ENCODE measurements at places on chromosomes 7 and 10.
A peak's percentile ranks its signal among the peaks of the same experiment; 100 is the strongest.

DNA sequence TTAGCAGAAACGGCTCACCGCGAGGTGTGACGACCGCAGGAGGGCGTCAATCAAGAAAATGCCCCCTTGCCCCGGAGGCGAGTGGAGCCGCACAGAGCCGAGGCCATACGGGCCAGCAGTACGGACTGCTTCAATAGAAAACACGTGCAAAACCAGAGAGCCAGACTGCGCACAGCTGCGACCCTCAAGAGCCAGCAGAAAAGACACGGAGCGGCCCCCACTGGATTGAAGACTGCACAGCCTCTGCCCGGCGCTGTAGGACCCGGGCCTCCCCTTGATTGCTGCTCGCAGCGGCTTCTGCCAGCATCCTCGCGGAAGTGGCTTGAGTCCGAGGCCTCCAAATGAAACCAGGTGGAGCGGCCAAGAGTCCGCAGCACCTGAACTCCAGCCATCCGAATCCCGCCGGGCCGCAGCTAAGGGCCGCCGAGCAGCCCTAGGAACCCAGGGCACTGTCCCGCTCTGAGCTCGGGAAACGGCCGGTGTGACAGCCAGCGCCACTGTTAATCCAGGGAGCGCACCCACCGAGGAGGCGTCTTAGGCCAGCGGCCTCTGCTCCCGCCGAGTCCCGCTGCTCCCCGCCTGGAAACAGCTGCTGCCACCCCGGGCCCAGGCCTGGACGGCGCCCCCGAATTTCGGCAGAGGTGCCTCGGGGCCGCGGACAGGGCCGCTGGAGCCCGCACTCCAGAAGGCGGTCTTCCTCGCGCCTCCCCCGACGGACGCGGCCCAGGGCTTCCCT lies 660 bp upstream of the HHEX start:
- DNase-seq = peak; percentile 73

- DNase-seq = no peak
These were observed 59.6 kb upstream of the GNA12 start for GRCh38 chr7:2903682-2904162.

- no peak for DNase-seq
These were observed 8.3 kb downstream of the HOXA4 start for GRCh38 chr7:27122077-27122910.

DNA sequence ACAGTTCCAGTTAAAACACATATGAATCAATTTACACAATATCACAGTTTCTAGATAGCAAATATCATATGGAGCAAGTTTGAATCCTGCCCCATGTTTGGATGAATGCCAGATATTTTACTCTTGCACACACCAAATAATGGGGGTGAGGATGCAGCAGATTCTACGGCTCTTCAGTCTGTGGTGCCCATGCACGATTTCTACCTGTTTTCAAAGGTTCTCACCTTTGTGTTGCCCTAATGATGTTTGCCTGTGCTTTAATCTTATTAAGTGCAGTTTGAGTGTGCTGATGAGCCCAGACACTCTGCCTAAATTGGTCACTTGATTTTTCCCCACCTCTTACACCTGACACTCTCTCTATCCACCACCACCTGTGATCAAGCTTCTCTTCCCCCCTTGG lies 119.6 kb downstream of the NPY start:
- no peak for DNase-seq

DNA sequence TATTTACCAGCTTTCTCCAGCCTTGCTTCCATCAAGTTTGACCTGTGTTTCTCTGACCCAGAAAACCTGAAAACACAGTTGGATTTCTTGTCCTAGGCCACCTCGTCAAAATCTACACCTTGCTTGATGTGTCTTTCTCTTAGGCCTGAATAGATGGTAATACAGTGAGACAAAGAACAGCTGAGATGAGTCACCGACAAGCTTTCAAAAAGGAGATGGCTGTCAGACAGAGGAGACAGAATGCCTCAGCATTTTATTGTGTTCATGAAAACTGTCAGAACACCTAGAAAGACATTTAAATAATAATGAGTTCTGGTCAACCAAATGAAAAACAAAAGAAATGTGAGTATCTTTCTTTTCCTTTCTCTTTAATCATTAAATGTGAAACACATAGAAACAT lies 119.7 kb upstream of the SORCS1 start:
- no peak for DNase-seq

DNA sequence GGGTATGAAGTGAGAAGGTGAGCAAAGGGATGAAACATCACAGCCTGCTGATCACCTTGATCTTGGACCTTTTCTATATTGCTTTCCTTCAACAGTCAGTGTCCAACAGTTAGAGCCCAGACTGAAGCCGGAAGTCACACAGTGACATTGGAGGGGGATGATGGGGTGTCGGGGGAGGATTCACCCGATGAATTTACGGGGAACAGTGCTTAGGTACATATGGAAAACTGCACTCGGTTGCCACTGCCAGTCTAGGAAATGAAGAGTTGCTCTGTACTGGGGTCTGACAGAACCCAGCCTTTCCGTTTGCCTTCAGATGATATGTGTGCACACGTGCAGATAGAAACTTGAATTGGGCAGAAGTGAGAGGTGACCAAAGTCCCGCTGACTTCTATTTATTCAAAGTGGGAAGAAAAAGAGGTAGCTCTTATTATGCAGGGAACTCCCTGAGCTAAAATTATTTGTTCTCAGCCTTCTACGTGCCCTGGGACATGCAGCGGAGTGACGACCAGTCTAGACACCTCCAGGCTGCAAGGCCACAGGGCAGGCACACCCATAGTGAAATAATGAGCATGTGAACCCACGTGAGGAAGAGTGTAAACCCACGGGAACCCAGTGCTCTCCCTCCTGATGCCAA lies 107.2 kb upstream of the INHBA start:
- DNase-seq = no peak

DNA sequence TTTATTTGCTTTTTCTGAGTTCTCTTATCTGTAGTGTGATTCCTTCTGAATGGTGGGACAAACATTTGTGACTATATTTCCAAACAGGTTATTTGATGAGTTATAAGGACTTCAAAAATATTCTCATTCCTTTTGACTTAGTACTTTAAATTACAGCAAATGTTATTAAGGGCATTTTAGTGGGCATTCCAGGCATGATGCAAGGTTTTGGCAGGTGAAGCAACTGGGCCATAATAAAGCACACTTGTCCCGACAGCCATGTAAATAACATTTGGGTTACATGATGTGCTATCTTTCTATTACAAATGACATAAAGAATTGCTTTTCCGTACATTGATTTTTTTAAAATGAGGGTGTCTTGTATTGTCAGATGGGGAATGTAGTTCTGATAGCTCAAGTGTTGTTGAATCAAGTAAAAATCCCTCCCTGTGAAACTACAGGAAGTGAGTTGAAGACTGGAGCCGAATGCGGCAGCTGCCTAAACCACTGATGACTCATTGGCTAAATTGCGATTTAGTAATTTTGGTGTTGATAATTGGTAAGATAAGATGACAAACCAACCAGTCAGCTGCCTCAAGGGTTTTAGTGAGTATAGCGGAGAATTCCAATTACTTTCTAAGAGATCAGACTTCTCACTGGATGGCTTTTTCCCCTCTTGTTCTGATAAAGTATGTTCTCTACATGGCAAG lies 231.3 kb upstream of the NPY start:
- no peak for DNase-seq

- DNase-seq = no peak
These were observed 130.0 kb downstream of the FAM53B start for GRCh38 chr10:124614003-124614659.

GRCh38 chr10:133391761-133392518 lies 2.0 kb upstream of the MTG1 start:
- no peak for DNase-seq

DNA sequence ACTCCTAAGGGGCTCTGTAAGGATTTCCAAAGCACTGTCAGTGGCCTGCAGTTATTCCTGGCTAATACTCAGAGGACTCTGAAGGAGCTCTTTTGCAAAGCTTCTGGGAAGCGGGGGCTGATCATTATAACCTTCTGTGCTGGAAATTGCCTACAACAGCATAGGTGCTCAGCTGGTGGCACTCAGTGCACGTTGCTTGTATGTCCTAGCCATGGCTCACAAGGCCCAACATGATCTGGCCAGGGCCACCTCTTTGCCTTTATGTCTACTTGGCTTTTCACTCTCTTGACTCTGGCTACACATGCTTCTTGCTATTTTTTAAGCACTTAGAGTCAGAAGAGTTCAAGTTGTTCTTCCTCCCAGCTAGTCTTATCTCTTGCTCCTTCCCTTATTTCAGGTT lies 17.5 kb downstream of the LAMB4 start:
- no peak for DNase-seq

DNA sequence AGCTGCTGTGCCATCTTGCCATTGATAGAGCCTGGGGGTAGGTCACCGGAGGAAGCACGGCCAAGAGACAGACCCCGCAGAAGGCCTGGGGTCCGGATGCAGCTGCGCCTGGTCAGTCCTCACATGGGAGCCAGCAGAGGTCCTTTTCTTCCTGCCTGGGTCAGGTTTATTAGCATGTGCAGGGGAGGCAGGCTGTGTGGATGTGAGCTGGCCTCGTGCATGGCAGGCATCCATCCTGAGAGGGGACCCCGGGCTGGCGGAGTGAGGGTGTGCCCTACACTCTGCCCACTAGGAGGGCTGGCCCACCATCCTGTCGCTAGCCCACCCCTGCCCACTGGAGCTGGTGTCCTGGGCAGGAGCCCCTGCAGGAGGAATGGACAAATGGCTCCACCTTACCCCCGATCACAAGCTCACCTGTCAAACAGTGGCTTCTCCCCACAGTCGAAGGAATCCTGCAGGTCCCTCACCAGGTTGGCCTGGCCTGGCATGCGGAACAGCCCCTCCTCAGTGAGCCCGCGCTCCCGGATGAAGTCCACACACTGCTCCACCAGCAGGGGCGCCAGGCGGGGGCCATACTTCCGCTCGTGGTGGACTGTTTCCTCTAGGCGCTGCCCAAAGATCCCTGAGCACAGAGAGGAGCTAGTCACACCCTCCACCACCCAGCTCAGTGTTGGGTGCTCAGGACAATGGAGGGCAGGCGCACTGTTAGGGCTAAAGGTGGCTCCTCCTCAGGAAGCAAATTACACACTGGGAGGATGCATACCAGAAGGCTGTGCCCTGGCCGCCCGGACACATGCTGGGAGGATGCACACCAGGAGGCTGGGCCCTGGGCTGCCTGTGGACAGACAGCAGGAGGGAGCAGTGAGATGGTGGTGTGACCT lies 145.4 kb downstream of the ARHGAP22 start:
- no peak for DNase-seq

DNA sequence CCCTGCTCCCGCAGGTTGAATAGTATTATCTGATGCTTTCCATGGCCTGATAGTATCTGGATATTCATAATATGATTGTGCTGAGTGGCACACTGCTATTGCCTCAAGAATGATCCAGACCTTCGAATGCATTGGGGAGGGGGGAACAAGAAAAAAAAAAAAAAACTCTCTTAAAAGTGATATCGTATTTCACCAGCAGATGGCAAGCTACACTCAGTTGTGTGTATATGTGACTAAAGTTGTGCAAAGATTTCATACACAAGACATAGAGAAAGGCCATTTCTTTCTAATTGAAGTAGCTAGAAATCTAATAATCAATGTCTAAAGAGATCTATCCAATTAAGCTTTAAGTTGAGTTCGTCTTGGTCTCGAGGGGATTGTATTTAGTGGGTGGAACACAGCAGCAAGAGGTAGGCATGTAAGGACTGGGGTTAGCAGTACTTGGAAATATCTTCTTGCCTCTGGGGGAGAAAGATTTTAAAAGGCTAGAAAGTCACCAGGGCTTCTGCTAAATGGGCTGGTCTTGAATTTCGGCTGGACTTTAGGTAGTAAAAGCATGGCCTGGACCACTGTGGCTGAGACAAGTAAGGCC lies 15.3 kb downstream of the SFRP4 start:
- peak; percentile 47 for DNase-seq

GRCh38 chr7:32346253-32346652 lies 143.9 kb downstream of the LSM5 start:
- no peak for DNase-seq

DNA sequence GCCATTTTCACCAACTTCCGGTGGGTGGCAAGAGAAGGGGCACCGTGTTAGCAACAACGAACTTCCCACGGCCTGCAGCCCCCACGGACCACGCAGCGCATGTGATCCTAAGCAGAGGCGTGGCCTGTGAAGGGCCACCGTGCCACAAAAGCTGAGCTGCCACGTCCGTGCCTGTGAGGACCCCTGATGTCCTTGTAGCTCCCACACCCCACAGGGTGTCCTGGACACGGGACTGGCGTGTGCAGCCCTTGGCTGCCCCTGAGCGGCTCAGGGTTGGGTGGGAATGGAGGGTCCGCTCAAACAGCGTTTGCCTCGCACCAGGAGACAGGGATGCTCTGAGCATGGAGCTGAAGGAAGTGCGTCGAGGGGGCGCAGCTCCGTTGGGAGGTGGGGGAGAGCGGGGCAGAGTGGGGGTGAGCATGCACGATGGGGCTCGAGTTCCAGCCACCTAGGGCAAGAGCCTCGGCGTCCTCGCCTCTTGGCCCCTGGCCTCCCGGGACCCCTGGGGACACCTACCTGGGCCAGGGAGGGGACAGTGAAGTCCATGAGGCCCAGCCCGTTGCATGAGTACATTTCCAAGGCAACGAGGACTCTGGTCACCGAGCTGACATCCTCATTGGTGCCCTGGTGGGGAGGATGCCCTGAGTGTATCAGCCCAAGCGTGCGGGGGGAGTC lies 33.6 kb downstream of the CFAP46 start:
- no peak for DNase-seq

DNA sequence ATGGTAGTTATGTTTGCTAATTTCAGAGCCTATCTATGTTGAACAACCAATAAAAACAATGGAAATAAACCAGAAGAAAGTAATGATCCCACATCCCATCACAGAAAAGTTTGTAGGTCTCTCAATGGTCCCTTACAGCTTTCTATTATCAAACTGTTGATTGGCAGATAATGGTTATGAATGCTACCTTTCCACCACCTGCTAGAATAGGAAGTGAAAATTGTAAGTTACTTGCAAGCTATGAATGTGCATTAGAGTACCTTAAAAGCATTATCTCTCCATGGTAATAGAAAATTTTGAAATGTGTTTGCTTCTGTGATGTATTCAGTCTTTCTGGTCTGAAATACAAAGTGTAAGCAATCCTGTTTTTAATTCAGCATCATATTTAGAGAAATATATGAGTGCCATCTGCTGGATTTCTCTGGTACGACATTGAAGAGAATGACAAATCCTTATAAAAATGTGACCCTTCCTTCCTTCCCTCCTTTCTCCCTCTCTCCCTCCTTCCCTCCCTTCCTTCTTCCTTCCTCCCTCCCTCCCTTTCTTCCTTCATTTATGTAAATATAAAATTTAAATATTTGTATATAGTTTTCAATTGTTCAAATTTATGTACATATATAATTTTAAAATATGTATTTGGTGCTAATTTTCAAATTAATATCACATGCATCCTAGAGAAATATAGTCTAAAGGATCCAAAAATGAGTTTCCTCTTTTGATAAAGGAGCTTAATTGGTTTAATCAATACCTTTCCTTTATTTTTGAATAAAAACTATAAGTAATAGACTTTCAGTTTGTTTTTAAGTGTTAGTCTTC lies 41.4 kb upstream of the PNLIPRP3 start:
- DNase-seq = no peak

Measured in SK-N-SH (cell line).